Activated T-helper 17 cell treated with anti-CD3 and anti-CD28 coated beads, Interleukin-2, amount 50 U/mL, for 72 hours (primary cell): ENCODE measurements at places on chromosomes 11 and 22. TPM values are rescaled to one million over a fixed set of nuclear protein-coding genes. Genes with fewer than 3 reads are reported as not detected.

The BBOX1 gene
- not detected for total RNA-seq

The UPK2 gene
- total RNA-seq: 7.1 TPM

The ELMOD1 gene
- not detected for total RNA-seq

The RGL4 gene
- 4.1 TPM for total RNA-seq

The FXYD6 gene
- total RNA-seq: 0.19 TPM

The YPEL4 gene
- total RNA-seq: not detected

The CLP1 gene
- 24.1 TPM for total RNA-seq

The PRR5L gene
- 10.0 TPM for total RNA-seq

- no peak for ATAC-seq
Measured at GRCh38 chr11:12871241-12871640, 137.9 kb upstream of the RASSF10 start.

- ATAC-seq: no peak
Measured at GRCh38 chr11:78731027-78731426, 156.4 kb upstream of the NARS2 start.

DNA sequence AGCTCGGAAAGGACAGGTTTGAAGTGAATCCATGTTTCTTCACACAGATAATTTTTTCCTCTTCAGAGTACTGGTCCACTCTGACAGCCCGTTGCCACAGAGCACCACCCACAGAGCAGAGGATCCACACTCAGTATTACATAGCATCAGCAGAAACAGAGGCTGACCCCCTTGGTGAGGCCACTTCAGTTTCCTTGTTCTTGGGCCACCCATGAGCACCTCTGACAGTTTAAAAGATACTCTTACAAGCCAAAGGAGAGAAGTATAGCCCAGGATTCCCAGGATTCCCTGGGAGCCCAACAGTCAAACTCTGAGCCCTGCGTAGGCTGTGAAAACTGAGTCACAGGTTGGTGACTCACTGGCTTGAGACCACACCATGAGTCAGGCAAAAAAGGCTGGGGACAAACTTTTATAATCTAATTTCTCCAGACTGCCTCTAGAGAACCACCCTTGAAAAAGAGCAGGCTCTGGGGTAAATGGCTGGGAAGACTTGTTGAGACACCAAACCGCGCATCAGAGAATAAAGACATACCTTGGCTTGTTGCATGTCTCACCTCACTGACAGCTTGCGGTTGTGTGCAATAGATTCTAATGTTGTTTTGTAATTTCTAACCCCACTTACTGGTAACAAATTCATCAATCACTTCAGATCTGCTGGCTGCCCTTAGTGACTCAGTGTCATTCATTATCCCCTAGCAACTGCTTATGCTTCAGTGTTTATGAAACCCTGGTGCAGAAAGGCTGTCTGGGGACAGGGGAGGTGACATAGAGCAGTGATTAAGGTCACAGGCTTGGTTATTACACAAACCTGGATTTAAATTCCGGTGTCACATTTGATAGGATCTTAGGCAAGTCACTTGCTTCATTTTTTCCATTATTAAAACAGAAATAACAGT is 56.9 kb upstream of the PRSS23 start:
- ATAC-seq: peak; percentile 85

- no peak for ATAC-seq
Measured at GRCh38 chr11:19466314-19466713, 225.6 kb upstream of the E2F8 start.

- ATAC-seq: no peak
Measured at GRCh38 chr11:70687716-70688115, 289.4 kb downstream of the CTTN start.

GRCh38 chr11:34373727-34374126 is 15.9 kb upstream of the ABTB2 start:
- no peak for ATAC-seq

- no peak for ATAC-seq
Measured at GRCh38 chr11:32103941-32104340, 13.1 kb downstream of the RCN1 start.

- ATAC-seq: no peak
Measured at GRCh38 chr11:19426756-19427403, 186.1 kb upstream of the E2F8 start.

DNA sequence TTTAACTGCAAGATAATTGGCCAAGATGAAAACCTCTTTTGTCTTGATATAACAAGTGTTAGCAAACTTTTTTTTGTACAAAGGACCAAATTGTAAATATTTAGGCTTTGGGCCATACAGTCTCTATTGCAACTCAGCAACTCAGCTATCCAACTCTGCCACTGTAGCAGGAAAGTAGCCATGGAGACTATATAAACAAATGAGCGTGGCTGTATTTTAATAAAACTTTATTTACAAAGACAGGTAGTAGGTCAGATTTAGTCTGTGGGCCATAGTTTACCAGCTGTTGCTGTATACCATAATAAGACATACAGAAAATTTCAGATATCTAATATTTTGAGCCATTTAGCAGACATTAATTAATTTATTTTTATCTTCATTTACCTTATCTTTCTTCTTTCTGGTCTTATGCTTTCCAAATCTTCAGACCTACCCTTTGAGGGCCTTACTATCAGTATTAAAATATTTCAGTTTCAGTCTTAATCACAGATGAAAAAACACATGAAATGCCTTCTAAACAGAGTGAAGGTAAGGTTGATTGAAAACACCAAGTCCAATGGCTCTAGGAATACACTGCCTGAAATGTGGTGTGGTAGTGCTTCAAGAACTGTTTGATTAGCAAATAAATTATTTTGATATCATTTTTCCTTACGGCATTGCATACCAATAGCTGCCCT is 256.9 kb upstream of the CTSC start:
- no peak for ATAC-seq

GRCh38 chr11:64204464-64204989 is 2.0 kb upstream of the FERMT3 start:
- peak; percentile 38 for ATAC-seq

DNA sequence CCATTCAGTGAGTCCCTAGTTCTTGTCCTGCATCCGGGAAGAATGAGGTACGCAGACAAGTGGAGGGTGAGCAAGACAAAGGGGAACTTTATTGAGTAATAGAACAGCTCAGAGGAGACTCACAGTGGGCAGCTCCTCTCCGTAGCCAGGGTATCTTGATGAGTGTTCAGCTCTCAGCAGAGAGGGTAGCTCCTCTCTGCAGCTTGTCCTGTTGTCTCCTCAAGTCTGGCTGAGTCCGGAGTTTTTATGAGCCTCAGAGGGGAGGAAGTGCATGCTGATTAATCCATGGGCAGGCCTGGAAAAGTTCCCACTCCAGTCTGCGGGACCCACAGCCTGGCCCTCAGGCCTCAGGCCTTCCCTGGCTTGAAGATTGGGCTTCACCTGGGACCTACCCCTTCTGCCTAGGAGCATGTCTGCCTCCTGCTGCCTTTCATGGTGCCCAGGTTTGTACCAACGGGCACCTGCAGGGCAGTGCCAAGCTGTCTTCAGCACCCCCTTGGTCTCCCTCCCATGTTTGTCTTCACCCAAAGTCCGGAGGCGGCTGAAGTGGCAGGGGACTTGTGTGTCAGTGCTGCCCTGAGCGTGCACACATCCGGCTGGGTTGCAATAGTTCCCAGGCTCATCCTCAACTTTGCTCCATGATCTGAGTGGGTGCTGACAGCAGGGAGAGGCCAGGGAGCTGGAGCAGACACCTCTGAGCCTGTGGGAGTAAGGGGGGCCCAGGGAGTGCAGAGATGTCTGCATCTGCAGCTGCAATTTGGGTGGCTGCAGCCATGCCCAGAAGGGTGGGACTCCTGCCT is 134.2 kb downstream of the LDLRAD3 start:
- no peak for ATAC-seq

DNA sequence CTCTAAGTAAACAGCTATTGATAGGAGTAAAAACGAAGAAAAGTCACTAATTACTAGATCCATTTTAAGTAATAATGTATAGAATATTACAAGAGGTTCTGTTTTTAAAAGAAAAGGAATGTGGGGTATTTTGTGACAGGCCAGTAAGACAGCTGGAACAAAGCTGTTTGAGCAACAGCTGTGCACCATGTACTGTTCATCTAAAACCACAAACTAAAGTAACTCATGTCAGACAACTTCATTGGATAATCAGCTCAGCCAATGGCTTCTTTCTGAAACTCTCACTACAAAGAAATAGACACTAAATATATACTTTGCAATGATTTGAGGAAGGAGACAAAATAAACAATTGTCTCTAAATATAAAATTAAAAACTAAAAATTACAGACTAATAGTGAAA is 16.1 kb downstream of the RRAS2 start:
- no peak for ATAC-seq

DNA sequence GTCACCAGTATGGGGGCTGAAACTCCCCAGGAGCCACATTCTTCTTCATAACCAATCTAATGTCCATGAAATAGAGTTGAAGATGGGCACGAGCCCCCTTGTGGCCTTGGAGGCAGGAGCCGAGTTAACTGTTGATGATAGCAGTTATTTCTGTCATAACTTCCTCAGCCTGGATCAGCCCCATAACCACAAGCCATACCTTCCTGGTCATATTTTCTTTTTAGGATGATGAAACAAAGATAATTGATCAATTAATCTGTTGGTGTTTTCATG is 65.0 kb upstream of the TTC12 start:
- no peak for ATAC-seq

GRCh38 chr11:113629562-113629961 is 76.5 kb downstream of the TMPRSS5 start:
- no peak for ATAC-seq

- ATAC-seq: no peak
Measured at GRCh38 chr22:23888615-23889401, 5.4 kb upstream of the MIF start.

GRCh38 chr11:119784421-119784820 is 55.4 kb upstream of the NECTIN1 start:
- ATAC-seq: no peak

GRCh38 chr11:27610280-27610679 is 90.0 kb downstream of the BDNF start:
- no peak for ATAC-seq

GRCh38 chr11:34223021-34223813 is 117.8 kb downstream of the NAT10 start:
- no peak for ATAC-seq

- no peak for ATAC-seq
Measured at GRCh38 chr11:87398931-87399330, 361.2 kb downstream of the TMEM135 start.

GRCh38 chr22:29503811-29504372 is 23.9 kb downstream of the NEFH start:
- no peak for ATAC-seq

DNA sequence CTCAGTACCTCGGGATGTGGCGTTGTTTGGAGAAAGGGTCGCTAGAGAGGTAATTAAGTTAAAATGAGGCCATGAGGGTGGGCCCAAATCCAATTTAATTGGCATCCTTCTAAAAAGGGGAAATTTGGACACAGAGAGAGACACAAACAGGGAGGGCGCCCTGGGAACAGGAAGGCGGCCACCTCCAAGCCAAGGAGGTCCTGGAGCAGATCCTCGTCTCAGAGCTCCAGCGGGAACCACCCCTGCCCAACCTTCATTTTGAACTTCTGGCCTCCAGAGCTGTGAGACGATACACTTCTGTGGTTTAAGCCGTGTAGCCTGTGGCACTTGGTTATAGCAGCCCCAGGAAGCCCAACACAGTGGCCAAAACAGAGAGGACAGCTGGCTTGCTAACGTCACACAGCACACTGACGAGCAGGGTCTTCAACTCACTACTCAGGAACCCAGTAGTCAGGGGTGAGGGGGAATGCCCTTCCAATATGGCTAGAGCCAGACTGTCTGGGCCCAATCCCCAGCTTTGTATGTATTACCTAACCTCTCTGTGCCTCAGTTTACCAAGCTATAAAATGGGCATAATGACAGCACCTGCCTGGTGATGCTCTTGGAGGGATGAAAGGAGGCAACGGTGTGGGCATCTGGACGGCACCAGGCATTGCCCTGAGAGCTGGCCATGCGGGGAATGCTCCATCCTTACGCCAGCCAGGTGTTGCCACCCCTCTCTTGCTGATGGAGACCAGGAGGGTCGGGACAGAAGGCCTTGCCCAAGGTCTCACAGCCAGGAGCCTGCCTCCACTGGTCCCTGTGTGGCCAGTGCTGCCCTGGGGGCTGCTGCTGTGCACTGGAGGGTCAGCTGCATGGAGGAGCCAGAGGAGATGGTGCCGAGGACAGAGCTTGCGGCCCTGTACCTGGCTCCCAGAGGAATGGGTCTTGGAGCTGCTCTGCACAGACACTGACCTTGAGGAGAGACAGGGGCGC is 53.3 kb upstream of the LINC01488 start:
- no peak for ATAC-seq

DNA sequence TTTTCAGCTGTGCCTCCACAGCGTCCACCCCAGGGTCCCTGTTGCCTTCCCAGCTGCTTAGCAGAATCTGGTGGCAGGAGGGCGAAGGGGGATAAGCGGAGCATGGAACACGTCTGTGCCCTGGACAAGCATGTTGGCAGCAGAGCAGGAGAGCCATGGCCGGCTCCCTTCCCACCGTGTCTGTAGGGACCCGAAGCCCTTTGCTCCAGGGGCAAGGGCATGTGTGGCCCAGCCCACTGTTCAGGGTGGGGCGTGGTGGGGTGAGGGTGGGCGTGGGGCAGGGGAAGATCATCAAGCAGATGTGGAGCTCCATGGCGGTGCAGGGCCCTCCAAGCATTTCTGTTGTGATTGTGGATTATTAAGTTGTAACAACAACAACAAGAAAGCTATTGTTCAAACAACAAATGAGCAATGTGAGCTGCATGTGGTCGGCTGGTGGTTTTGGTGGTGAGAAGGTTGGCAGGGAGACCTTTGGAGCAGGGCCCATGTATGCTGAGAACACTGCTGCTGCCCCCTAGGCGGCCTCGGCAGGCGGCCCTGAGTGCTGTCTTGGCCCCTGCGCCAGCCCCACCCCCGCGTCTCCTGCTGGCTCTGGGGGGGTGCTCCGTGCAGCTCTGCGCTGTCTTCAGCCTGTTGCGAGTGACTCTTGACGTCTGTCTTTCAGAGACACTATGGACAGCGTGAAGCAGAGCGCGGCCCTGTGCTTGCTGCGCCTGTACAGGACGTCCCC is 50.9 kb downstream of the AP2A2 start:
- no peak for ATAC-seq

DNA sequence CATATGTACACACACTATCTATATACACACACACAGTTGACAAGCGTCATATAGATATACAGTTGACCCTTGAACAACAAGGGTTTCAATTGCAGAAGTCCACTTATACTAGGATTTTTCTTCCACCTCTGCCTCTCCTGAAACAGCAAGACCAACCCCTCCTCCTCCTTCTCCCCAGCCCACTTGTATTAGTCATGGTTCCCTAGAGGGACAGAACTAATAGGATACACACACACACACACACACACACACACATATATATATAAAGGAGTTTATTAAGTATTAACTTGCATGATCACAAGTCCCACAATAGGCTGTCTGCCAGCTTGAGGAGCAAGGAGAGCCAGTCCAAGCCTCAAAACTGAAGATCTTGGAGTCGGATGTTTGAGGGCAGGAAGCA is 92.9 kb downstream of the DHCR7 start:
- no peak for ATAC-seq

GRCh38 chr11:17978553-17979287 is 34.1 kb downstream of the SERGEF start:
- ATAC-seq: peak; percentile 28

GRCh38 chr11:111748035-111748804 is 18.0 kb downstream of the PPP2R1B start:
- ATAC-seq: no peak
